ENCODE measurements at places on chromosomes 5 and 9.

- DNase-seq = no peak
Observed at GRCh38 chr5:177496727-177497291, 595 bp downstream of the PDLIM7 start.

DNA sequence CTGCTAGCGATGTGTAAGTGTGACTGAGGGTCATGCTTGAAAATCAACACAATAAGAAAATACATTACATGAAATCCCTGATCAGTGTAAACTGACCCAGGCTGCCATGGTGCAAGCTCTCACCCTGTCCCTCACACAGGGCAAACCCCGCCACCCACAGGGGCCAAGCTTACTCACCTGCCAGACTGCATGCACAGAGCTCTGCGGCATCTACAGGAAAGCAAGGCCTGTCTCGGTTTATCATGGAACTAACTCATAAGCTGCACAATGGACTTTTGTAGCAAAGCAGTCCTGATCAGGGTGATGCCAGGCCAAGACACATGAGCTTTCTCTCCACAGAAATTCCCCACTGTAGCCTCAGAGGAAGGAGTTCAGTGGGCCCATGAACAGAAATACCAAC is 9.7 kb downstream of the IPPK start:
- no peak for DNase-seq

DNA sequence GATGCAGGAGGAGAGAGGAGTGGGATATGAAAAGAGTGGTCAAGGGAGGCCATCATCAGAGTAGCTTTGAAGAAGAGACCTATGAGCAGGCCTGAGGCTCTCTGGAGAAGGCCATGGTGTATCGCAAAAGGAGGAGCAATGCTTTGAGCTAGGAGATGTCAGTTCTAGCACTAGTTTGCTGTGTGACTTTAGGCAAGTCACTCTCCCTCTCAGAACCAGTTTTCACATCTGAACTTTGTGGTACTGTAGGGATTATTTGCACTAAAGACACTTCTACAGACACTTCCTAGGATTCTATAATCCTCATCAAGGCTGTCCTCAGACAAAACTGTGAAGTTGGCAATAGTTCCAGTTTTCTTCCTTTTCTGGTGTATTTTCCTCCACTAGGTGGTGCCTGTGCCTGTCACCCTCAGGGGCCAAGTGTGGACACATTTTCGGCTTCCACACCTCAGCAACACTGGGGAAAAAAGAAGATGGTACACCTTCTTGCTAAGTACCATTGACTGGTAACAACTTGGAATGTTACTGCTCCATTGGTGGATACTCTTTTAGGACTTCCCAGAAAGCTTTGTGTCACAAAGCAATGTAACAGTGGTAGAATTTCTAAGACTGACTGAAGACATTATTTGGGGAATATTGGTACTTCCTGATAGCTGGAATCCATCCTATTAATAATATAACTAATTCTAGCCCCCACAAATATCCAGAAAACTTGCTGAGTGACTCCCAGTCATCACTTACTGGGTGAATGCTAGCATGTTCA is 9.9 kb downstream of the PAPPA start:
- DNase-seq = no peak

DNA sequence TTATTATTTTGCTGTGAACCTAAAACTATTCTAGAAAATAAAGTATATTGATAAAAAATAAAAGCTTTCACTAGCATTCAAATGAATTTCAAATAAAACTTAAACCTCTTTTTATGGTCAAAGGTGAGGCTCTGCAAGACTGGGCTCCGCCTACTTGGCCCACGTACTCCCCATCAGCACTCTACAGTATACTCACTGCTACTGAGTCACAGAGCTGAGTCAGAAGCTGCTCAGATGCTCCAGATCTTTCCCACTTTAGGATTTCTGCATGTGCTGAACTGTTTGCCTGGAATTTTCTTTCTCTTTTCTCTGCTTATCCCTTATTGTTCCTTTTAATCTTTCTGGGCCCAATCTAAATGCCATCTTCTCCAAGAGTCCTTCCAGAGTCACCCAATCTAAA is 331.9 kb upstream of the CCNG1 start:
- peak; percentile 4 for DNase-seq

- no peak for DNase-seq
Observed at GRCh38 chr5:131496400-131496713, 138.7 kb downstream of the RAPGEF6 start.

- DNase-seq = no peak
Observed at GRCh38 chr5:56145106-56145505, 88.0 kb downstream of the ANKRD55 start.

DNA sequence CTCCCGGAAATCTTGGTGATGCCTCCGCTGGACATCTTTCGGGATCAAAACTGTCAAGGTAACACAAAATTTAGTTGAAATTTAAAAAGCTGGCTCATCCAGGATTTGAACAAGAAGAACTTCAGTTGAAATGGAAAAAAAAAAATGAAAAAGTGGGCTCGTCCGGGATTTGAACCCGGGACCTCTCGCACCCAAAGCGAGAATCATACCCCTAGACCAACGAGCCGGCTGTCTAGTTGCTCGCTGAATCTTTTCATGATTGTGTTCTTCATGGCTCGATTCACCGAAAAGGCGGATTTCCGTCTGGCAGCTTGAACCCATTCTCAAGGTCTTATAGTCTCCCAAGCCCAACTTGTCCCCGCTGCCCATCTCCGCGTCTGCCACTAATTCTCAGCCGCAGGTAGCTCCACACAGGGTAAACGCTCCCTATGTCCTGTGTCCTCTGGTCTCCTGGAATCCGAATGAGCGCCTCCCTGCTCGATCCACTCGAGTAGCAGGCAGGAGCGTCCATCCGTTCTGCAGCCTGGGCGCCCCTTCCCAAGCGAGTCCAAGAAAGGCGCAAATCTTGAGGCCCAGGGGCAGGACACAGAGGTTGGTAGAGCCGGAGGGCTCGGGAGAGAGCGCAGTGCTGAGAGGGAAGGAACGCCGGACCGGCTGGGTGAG is 16.2 kb downstream of the TRIM7 start:
- no peak for DNase-seq

DNA sequence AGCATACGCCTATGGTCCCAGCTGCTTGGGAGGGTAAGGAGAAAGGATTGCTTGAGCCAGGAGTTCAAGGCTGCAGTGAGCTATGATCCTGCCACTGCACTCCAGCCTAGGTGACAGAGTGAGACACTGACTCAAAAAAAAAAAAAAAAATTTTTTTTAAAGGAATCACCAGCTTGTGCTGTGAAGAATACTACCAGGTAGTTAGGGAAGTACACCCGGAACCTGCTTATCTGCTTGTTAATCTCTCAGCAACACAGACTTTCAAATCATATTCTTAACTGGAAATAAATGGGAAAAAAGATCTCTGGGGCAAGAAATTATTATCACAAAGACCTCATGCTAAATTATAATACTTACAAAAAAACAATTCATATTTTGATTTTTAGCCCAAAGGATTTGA is 26.4 kb upstream of the PRRC2B start:
- no peak for DNase-seq

DNA sequence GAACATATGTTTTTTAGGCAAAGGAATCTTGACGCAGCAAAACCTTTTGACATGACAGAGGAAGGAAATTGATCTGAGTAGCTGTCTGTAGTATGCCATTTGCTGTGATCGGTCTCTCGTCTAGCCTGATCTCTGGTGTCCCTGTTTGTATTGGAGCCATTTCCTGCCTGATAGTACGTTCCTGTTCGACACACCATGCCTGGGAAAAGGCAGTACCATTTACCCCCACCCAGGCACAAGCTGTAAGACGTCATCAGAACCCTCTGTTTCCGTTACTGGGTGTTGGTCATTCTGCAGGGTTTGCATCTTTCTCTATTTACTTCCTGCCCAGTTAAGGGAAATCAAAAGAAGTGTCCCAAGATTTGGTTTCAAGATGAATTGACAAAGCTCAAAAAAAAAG is 129.7 kb downstream of the CEMIP2 start:
- no peak for DNase-seq
